Activated CD4-positive, alpha-beta T cell treated with anti-CD3 and anti-CD28 coated beads, Interleukin-2, amount 10 ng/mL, durations not matched to agents 7 days and 5 days (primary cell): ENCODE measurements at places on chromosomes 2 and 18. TPM values are rescaled to one million over a fixed set of nuclear protein-coding genes. Genes with fewer than 3 reads are reported as not detected.

MBD1 gene
- 96.2 TPM for total RNA-seq

DNA sequence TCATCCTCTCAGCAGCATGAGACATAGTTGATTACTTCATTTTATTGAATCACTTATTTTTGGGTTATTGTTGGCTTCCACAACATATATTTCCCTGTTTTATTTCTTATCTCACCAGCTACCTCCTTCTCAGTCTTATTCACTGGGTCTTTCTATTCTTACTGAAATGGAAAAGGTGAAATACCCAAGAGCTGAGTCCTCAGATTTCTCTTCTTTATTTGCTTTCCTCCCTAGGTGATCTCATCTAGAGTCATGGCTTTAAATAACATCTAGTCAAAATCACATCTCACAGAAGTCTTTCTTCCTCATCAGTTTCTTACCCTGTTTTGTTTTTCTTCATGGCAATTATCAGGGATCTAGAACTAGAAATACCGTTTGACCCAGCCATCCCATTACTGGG, 105.0 kb upstream of the RBBP8 start:
- DNase-seq = no peak

- no peak for DNase-seq
Measured at GRCh38 chr2:17958466-17959092, 80.1 kb downstream of the KCNS3 start.

DNA sequence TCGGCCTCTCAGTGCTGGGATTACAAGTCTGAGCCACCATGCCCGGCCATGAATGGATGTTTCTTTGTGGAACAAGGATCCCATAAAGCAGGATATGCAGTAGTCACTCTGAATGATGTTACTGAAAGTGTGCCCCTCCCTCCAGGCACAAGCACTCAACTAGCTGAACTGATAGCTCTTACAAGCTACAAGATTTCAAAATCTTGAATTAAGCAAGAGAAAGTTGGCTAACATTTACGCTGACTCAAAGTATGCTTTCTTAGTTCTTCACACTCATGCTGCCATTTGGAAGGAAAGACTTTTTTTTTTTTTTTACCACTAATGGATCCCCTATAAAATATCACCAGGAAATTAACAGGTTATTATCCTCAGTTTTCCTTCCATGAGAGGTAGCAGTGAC, 549.0 kb upstream of the PKDCC start:
- no peak for DNase-seq

DNA sequence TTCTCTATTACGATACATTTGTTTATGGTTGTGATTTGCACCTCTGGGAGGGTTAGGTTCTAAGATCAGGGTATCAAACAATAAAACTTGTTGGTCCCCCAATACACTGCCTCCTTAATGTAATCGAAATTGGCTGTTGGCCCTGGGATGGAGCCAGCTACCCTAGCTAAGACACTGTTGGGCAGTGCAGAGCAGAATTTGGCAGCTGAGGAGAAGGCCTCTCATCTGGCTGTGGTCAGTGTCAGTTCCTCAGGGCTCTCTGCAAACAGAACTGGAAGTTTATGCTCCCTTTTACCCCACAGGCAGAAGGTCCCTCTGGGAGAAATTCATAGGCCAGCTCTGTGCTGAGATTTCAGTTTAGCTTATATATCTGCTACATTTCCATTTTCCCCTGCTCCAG, 8.6 kb upstream of the HAAO start:
- no peak for DNase-seq
